Effector memory CD8-positive, alpha-beta T cell (primary cell): ENCODE measurements at places on chromosomes 3 and 15.

- DNase-seq: no peak
Measured at GRCh38 chr15:45892182-45892581, 257.4 kb downstream of the SQOR start.

GRCh38 chr3:42680806-42681205, 4.5 kb upstream of the KLHL40 start:
- no peak for DNase-seq

- DNase-seq: no peak
Measured at GRCh38 chr3:150073513-150073912, 102.8 kb upstream of the PFN2 start.

- DNase-seq: no peak
Measured at GRCh38 chr3:57917601-57918000, 90.6 kb upstream of the FLNB start.

- no peak for DNase-seq
Measured at GRCh38 chr3:48408823-48409281, 21.0 kb downstream of the PLXNB1 start.

DNA sequence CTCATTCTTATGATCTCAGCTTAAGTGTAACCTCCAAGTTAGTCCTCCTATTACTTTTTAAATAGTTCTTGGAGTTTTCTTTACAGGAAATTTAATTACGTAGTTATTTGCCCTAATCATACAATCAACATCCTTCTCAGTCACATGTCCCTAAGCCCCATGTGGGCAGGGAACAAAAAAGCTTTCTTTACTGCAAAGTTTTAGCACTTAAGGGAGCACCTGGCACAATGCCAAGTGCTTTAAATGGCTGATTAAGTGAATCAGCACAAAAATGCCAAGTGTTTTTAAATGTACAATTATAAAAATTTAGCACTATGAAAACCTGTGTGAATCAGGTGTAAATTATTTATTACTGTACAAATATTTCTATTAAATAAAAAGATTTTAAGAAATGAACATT, 445.3 kb downstream of the C3orf38 start:
- DNase-seq: no peak

- DNase-seq: no peak
Measured at GRCh38 chr15:55283379-55284147, 6.0 kb downstream of the RAB27A start.

DNA sequence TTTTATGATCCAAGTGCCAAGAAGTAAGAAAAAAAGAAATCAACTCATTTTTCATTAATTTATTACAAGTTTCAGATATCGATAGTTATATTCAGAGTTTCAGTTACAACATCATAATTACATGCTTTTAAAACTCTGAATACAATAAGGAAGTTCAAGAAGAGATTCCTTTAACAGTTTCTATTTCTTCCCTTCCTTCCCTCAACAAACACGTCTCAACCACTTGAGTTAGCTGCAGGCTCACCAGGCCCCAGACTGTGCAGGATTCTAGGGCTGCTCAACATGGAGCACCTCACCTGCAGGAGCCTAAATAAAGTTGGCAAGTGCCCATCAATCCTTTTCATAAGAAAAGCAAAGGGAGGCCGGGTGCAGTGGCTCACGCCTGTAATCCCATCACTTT, 79.2 kb upstream of the FNDC3B start:
- no peak for DNase-seq

DNA sequence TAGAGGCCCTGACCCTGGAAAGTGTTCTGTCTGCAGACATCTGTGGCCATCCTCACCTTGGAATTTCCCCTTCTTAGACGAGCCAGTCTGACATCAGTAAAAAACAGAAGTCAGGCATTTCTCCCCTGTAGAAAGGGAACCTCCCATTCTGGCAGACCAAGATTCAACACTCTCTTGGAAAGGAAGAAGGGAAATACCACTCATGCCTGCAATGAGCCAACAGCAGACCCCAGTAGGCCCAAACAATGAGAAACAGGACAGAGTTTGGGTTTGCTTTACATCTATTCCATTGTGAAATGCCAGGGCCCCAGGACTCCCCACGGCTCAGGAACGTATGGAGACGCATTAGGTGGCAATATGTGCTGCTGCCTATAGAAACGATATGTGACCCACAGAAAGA, 264.0 kb upstream of the NSMCE3 start:
- no peak for DNase-seq
